Esophagus muscularis mucosa (tissue), 4 donors: ENCODE measurements at places on chromosomes 3 and 15. TPM values are rescaled to one million over a fixed set of nuclear protein-coding genes. Genes with fewer than 3 reads are reported as not detected.

Gene HES1
- total RNA-seq = 26.5 TPM

Gene EEF1AKMT4
- 3.4 TPM for total RNA-seq

DNA sequence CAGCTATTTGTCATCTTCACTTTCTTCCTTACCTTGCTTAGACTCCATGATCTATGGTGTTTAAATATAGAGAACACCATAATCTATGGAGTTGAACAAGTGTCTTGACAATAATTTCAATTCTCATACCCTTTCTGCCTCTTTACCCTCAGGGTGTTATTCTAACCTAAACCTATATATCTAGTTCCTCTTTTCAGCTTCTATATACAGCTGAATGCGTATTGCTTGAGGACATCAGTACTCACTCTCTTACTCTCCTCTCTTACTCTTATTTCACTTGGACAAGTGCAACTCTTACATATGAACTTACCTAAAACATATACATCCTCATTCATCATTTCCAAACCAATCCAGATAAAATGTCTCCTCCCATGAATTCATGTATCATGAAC lies 187.1 kb downstream of the RAP2B start:
- no peak for DNase-seq

GRCh38 chr3:122758877-122759560 lies 34.6 kb downstream of the HSPBAP1 start:
- no peak for DNase-seq

GRCh38 chr3:131619821-131620220 lies 117.0 kb upstream of the MRPL3 start:
- no peak for DNase-seq

DNA sequence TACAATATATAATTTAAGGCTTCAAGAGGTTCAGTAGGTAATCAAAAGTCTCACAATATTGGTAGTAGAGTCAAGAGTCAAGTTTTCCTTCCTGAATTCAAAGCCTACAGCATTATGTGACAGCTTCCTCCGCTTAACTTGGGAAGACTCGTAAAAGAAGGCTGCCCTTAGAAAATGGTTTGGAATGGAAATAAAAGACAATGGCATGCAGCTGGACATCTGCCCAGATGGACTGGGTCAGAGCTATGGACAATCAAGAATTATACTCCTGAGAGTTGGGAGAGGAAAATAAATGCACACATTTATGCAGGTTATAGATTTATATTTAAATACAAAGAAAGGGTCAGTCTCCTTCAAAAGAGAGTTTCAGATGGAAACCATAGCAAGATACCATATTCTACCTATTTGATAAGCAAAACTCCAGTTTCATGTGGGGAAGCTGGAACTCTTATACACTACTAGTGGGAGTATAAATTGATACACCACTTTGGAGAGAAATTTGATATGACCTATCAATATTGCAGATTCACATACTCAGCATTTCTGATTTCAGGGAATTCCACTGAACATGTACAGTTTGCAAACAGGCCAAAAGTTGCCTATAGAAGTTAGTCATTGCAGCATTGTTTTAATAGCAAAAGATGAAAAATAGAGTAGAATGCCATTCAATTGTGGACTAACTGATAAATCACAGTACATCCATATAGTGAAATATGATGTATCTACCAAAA lies 6.1 kb downstream of the CRYBG3 start:
- no peak for DNase-seq
